Brain pericyte (primary cell): ENCODE measurements at places on chromosomes 2 and 18.

DNA sequence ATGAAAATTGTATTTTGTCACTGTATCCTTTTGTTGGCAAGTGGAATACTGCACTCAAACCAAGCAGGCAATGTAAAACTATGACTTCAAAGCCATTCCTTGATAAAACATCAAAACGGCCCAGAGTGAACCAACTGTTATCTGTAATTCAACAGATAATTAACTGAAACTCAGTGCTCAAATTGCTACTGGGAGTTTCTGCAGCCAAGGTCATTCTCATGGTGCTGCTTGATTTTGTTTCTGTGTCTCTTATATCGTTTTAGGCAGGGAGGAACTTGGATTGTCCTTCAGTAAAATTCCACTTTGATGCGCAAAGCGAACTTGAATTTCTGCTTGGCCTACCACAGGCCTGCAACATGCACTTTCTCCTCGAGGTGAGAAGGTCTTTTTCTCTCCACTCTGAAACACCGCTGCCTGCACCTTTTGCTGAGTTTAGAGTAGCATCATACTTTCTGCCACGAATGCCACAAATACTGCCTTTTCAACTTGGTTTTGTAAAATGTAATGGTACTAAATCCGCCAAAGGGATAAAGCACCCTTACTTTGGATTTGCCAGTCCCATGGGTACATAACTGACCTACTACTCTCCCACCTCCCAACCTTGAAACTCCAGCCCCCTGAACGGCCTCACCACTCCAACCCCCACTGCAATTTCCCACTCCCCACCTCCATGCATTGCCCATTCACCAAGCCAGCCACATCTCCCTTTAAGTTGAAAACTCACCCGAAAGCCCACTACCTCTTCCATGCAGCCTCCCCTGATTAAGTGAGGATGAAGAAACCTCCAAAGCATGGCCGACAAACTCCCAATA is 204.7 kb downstream of the TGIF1 start:
- no peak for DNase-seq

DNA sequence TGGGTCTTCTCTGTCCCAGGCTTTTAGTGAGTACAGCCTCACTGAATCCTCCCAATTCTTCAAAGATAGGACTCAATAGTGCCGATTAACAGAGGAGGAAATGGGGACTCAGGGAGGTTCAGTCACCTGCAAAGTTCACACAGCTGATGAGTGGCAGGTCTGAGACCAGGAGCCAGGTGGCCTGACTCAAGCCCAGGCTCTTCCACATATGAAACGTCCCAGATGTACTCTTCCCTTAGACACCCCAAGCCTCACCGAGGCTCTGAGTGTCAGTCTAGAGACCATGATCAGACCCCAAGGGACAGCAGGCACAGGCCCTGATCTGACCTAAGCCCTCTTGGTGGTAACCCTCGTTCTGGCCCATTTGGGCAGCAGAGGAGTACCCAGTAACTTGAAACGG is 115.2 kb downstream of the INHBB start:
- DNase-seq = no peak

GRCh38 chr2:204353823-204354222 is 191.5 kb upstream of the PARD3B start:
- DNase-seq = no peak

GRCh38 chr2:146481629-146482028 is 1363.2 kb upstream of the ACVR2A start:
- no peak for DNase-seq

- DNase-seq = no peak
These were observed 5.3 kb downstream of the CRIM1 start for GRCh38 chr2:36360834-36361233.

DNA sequence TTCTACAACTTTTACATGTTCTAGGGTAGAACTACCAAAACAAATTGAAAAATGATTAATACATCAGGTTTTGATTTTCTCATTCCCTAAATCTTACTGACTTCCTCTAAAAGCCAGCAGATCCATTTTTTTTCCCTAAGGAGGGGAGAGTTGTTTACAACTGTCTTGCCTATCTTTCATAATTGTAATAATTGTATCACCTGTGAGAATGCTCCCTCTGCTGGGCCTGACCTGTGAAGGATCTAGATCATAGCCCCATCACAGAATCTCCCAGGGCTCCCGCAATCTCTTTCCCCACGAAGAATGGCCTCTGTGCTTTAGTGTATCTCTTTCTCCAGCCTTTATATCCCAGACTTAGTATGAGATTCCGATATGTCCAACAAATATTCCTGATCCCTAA is 9.1 kb downstream of the LOXL3 start:
- DNase-seq = no peak

- DNase-seq = no peak
These were observed 776.1 kb downstream of the ERBB4 start for GRCh38 chr2:211762479-211762878.

GRCh38 chr2:229660951-229661350 is 53.4 kb downstream of the DNER start:
- DNase-seq = no peak

DNA sequence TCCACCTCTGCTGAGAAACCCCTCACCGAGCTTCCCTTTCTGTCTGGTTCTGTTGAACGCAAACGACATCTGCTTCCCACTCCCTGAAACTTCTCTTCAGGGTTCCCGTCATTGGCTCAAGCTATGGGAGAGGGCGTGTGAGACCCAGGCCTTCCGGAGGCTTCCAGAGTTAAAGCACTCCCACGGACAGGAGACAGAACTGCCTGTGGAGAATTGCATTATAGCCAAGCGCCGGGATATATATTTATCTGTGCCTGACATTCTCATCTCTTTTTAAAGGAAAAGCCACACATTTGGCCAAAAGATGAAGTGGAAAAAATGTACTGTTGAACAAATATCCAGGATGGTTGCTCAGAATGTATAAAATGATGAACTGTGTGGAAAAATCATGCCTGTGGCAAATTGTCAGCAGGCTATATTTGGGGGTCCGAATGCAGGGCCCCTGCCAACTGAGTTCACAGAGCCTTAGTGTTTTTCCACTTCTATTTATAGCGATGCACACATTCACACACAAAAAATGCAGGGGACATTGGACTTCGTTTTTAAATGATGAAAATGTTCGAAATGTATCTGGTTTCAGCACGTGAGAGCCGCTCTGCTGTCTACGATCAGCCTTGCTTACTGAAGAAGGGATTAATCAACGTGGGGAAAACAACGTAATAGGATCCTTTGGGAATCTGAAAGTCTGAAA is 59.5 kb downstream of the E2F6 start:
- DNase-seq = no peak

DNA sequence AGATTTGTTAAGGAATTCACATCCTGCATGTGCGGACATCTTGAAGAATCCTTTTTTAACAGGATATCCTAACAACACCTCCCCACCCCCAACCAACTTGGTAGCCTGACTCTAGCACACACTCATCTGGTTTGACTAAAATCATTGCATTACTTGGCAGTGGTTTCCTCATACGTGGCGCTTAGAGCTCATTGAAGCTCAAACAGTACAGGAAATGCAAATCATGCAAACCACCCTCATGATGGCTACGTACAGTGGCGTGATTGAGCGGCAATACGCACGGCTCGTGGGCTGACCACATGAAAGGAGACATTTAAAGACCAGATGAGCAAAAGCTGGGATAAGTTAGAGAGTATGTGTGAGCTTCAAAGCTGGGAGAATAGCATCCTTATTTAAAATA is 336.2 kb downstream of the ZEB2 start:
- DNase-seq = no peak

DNA sequence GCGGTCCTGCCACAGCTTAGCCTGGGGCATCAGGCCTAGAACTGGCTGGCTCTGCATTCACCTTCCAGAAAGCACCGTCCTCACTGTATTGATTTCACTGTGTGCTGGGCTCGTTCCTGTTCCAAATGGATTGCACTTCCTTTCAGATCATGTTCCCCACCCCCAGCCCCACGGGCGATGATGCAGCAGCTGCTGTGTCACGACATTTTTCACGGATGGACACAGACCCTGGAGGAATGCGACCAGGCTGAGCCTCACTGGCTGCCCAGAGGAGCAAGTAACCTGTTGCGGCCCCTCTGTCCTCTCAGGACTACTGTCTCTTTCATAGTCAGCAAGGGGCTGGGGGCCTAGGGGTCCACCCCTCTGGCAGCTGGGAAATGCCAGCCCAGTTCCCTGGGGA is 50.3 kb downstream of the CAPN13 start:
- no peak for DNase-seq

DNA sequence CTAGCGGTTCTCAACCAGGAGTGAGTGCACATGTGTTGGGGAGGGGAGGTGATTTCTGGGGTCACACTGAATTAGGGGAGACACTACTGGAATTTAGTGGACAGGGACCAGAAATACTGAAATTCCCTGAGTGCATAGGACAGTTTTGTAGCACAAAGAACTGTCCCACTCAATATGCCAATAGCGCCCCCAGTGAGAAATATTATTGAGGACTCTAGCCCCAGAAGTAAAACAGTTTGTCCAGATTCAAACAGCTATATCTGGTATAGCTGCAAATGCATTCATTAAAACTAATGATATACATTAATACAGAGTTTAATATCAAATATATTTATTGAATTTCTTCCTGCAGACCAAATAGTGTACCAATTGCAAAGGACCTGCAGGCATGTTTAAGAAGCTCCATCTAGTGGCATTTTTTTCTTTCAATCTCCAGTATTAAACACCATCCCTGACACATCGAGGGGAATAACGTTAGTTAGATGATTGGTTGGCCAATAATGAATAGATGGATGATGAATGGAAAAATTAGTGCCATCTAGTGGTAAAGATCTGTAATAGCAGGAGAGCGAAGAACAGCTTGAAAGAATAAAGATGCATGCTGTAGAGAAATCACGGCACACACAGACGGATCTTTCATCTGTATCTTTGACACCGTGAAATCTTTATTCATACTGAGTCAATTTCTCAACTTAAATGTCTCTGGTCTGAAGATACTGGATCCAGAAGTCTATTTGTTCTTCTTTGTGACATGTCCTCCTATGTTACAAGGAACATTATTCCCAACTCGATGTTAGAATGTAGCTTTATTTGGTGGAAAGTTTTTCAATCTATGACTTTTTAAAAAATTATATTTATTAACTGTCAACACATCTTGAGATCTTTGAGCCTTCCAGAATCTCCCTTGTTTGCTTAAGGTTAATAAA is 62.5 kb downstream of the DHRS9 start:
- no peak for DNase-seq

DNA sequence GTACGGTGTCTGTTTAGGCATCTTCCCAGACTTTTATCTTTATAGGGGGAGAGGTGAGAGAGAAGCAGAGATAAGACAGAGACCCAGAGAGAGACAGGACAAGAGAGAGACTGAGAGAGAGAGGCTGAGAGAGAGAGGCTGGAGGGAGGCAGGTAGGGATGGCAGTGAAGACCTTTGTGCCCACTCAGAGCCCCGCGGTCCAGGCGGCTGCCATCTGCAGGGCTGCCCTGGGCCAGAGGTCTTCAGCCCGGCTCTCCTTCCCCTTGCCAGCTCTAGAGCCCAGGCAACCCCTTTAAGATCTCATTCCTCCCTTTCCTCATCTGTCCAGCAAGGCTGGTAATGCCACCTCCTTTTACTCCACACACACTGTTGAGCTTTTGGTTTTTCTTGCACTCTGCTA is 610.0 kb downstream of the GALR1 start:
- DNase-seq = no peak

- DNase-seq = no peak
These were observed 39.1 kb upstream of the MAP4K4 start for GRCh38 chr2:101658387-101658786.

- no peak for DNase-seq
These were observed 16.9 kb upstream of the TUBB6 start for GRCh38 chr18:12291161-12291560.

DNA sequence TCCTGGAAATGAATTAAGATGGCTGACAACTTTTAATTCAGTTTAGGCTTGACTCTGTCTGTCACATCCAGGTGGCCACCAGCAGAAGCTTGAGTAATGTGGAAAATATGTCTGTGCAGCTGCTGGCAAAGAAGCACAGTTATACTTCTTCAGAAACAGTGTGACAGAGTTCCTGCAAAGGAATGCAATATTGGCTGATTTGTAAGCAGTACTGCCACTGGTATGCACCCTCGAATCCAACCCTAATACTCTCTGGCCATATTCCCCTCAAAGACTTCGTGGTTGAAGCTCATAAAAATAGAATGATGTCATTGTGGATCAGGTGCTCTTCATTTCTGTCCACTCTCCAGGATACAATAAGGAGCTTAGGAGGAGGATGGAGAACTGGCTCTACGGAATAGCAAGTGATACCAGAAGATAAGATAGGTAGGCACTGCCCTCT is 86.2 kb downstream of the METTL8 start:
- DNase-seq = no peak

DNA sequence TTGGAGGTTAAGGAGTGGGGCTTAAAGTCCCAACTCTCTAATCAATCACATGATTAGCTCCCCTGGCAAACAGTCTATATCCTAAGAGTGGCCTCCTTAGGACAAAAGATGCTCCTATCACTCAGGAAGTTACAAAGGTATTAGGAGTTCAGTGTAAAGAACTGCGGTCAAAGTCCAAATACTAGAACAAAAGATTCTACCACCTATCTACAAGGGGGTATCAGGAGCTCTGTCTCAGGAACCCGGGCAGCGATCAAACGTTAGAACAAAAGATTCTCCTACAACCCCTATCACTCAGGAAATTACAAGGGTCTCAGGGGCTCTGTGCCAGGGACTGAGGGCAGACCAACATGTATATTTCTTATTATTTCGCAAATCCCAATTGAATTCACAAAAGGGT is 58.0 kb downstream of the DTNB start:
- no peak for DNase-seq
